ENCODE measurements at places on chromosomes 5 and 9.

DNA sequence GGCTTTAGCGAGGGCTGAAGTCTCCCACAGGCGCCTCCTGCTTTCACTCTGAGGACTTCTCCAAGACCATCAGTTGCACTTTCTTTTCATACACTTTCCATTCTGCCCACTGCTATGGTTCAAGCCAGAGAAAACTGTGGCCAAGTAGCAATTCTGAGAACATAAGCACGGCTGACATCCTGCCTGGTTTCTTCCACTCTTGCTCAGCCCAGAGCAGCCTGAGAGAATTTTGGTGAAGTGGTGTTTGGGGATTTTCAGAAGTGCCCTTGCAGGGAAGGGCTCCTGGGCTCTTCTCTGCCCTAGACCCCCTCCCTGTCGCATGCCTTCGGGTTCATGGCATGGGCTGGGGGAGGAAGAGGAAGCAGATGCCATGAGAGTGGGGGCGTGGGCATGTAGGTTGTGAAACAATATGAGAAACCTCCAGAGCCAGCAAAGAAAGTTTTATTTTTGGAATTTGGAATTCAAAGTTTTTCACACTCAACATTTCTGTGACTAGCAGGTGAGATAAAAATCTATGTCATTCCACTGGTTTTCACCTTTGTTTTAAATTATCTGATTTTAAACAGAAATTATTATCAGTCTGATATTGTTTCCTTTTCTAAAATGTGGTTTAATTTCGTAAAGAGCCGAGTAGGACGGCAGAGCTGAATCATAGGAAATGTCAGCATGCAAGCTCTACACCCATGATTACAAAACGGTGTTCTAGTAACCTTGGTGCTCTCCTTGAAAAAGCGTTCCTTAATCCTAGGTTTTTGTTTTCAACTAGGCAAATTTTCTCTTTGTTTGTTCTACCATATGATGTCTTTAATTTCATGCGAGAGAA is 27.8 kb upstream of the TNFSF8 start:
- no peak for DNase-seq

- DNase-seq, result peak; percentile 79
Measured at GRCh38 chr9:20683351-20684034, 566 bp upstream of the FOCAD start.

GRCh38 chr5:14223372-14223771 is 80.2 kb downstream of the TRIO start:
- DNase-seq, result no peak

GRCh38 chr9:105425816-105426433 is 21.9 kb upstream of the FSD1L start:
- DNase-seq, result peak; percentile 52

DNA sequence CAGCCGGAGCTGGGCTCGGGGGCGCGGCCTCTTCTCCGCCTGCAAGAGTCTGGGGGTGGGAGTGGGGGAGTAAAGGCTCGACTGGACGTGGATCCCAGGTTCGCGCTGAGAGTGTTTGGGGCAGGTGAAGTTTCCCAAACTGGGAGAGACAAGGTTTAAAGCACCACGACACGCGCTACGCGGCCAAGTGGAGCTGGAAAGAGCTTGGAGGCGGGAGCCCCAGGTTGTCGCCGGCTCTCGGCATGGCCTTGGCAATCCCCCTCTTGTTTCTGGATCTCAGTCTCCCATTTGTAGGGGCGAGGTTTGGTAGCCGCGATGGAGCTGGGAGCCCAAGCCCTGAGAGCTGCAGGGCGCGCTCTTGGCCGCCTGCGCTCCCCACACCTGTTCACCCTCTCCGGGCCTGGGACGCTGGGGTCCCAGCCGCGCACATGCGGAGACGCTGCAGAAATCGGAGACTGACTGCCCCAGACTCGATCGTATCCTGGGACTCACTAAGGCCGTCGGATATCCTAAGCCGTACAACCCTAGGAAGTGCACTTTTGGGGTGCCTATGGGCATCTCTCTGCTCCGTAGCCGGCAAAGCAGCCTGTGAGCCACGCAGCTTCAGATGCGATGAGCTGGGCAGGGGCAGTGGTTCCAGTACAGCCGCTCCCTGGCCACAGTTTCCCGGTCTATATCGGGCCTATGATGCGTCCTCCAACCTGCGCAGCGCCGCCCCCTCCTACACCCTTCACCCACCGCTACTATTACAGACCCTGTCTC is 937 bp downstream of the TMOD1 start:
- DNase-seq, result no peak

DNA sequence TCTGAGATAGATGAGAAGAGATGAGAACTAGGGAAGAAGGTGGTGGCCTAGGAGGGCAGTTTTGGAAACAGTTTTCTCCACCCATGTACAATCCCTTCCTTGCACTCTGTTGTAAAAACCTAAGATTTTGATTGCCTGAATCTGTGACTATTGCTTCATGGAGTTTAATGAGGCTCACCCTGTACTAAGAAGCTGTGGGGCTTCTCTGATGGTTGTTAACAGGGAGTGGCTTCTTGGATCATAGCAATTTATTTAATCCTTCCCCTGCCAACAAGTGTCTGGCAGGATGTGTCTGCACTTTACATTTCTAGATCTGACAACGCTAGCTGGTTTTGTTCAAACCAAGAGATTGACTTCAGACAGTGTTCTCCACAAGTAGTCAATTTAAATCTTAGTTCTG is 74.7 kb upstream of the C5orf46 start:
- DNase-seq, result no peak

DNA sequence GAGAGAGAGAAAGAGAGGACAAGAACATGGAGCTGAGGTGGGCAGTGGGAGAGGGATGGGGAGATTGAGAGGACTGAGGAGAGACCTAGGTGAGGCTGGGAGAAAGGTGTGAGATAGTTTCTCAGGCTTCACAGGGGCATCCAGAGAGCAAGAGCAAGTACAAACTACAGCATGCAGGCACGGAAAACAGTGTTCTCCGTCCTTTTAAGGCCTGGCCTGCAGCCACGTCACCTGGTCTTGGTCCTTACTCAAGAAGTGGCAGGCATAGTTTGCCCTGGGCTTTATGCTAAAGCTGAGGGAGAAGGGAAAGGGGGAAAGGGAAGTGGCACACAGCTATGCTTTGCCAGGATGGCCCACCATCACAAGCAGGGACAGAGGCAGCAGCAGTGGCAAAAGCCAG is 65.7 kb downstream of the SIL1 start:
- no peak for DNase-seq

GRCh38 chr5:94748212-94748611 is 129.7 kb downstream of the SLF1 start:
- DNase-seq, result no peak

DNA sequence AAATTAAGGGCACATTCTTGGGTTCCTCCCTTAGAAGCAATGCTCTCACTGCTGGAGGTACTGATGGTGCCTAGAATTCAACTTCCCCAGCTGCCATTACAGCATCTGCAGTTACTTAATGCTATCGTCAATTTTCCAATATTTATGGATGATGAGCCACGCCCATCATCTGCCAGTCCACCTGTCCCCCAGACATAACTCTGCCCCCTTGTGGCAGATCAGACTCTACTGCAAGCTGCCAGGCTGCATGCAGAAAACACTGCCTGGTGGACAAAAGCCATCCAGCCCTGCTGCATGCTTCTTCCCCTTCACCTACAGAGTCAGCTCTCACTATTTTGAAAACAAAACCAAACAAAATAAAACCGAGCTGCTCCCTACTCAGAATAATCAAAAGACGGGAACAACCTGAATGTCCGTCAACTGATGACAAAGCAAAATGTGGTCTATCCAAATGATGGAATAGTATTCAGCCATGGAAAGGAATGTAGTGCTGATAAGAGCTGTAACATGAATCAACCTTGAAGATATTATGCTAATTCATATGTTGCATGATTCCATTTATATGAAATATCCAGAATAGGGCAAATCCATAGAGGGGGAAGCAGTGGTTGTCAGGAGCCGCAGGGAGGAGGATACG is 66.4 kb downstream of the RETREG1 start:
- DNase-seq, result peak; percentile 86

GRCh38 chr9:97299809-97300414 is 7.5 kb upstream of the CCDC180 start:
- DNase-seq, result no peak

GRCh38 chr5:142474431-142475094 is 149.7 kb upstream of the SPRY4 start:
- no peak for DNase-seq

- DNase-seq, result no peak
Measured at GRCh38 chr5:112878760-112879159, 17.7 kb downstream of the SRP19 start.

GRCh38 chr9:86819552-86819951 is 127.8 kb downstream of the GAS1 start:
- no peak for DNase-seq

GRCh38 chr9:92504881-92505280 is 22.6 kb upstream of the ASPN start:
- no peak for DNase-seq

DNA sequence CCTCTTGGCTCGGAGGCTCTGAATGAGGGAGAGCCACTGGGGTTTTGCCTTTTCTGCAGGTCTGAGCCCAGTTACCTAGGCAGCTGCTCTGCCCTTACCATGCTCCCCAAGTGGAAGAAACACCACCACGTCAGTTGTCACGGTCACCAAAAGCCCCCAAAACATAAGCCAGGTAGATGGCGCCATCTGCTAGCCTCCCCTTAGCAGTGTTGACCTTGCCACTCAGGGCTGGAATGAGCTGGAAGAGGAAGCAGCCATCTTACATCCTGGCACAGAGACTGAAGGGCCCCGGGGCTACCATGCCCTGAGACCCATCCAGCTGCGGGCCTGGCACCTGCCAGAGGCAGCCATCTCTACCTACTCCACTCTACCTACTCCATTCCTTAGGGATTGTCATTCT is 7.4 kb downstream of the ZER1 start:
- DNase-seq, result peak; percentile 30

GRCh38 chr5:107389775-107390148 is 281.0 kb downstream of the EFNA5 start:
- peak; percentile 62 for DNase-seq

GRCh38 chr9:114012126-114012525 is 66.0 kb downstream of the AMBP start:
- DNase-seq, result no peak

DNA sequence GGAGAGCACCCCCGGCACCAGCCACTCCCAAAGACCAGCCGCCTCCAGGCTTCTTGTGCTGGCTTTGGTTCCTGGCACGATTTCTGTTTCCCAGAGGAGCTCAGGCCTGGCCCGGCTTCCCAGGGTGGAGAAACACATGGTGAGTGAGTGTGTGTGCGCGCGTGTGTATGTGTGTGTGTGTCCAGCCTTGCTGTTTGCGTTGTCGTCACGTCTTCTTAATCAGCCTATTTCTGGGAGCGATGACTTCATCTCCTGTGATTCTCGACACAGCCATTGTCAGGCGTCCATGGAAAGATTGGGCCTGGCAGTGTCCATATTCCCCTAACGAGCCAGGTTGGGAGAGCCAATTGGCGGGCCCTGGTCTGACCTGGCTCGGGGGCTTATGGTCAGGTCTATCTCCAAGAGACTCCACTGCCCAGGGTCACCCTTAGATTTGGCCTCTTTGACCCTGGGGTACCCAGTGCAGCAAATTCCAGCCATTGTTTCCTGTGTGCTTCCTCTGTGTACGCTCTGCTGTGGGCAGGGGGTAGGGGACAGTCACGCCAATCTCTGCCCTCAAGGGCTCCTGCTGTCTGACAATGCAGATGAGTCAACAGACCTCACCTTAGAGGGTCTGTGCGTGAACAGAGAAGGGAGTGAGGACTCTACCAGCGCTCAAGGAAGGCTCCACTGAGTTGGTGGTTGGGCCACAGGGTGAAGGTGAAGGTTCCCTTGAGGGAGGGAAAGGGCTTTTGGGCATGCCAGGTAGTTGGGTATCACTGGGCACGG is 73.8 kb downstream of the DAB2IP start:
- no peak for DNase-seq

- DNase-seq, result no peak
Measured at GRCh38 chr5:123856766-123857165, 344.8 kb downstream of the CSNK1G3 start.

- DNase-seq, result no peak
Measured at GRCh38 chr9:23587903-23588302, 238.1 kb downstream of the ELAVL2 start.

DNA sequence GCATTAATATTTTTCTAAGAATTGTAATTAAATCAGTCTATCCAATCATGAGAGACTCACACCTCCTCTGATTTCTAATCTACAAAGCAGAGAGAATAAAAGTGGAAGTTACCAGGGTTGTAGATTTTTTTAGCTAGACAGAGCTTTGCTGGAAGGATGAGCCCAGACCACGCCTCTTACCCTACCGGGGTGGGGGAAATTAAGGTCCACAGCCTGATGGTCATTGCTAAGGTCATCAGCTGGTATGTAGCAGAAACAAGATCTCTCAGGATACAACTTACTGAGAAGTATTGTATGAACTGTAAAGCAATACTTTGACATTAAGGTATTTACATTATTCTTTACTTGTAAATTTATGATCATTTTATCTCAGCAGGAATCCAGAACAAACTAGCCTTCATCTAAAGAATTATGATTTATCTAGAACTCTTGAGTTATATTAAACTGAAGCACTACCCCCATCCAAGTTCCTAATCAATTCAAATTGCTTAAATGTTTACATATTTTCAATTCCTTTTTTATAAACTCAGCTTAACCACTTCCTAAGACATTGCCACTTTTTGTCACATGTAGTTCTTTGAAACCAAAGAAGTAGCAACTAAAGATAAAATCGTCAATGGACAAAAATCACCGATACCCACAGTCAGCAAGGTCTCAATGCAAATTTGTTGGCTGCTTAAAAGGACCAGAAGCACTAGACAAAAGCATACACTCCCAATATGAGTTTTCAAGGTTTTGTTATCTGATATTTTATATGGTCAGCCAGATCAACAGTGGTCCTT is 225.8 kb upstream of the DAPK1 start:
- no peak for DNase-seq

GRCh38 chr9:115275753-115276152 is 157.8 kb upstream of the TNC start:
- no peak for DNase-seq

DNA sequence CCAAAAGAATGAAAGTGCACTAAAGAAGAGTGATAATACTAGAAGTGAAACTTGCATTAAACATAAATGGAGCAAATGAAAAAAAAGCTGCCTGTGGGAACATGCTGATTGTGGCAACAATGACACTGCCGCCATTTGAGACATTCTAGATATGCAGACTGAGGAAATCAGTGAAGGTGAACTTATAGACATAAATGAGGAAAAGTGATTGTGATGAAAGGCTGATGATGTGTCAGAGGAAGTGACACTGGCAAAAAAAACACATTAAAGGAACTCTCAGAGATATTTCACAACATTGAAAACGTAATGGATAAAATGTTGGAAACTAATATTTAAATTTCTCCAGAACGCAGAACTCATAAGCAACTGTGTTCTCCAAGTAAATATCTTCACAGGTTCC is 1.2 kb downstream of the ERCC8 start:
- DNase-seq, result no peak
